ENCODE measurements at places on chromosomes 2 and 18. TPM values are rescaled to one million over a fixed set of nuclear protein-coding genes. Genes with fewer than 3 reads are reported as not detected.

DNA sequence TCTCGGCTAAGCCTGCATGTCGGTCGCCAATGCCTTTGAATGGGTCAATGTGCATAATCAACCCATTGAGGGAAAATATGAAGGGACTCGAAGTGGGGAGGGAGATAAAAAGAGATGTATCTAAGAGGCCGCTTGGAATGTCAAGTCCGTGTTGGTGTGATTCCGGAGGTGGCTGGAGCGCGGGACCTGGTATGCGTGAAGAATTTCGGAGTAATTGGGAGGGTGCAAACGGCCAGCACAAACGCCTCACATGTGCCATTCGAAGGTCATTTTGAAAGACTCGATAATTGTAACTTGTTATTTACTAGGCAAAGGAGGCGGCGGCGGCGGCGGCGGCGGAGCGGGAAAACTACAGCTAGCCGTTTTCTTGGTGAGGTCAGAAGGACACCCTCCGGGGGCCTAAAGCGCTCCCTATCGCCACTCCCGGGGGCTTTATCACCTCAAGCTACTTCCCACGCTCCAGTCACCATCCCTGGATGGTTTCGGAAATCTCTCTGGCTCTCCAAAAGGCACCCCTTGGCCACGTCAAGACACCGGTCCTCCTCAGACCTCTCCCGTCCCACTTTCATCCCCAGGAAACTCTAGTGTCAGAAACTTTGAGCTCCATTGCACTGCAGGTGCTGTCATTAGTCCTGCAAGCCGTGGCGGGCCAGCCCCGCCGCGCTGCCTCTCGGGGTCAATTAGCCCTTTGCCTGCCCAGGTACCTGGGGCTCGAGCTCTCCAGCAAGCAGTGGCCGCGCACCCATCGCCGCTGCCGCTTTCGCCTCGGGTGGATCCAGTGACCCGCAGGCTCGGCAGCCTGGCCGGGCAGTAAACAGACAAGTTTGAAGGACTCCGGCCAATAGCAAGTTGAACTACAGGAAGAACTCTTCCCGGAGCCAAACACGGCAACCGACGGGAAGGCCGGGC lies 1.5 kb downstream of the ERBB4 start:
- no peaks in the 10 kb centered on the region for H3K36me3 ChIP-seq

TPO gene
- not detected for total RNA-seq

CTLA4 gene
- not detected for total RNA-seq

SATB2 gene
- total RNA-seq = 3.0 TPM

LRRTM1 gene
- 3.3 TPM for total RNA-seq
